ENCODE measurements at places on chromosomes 6 and 20.

DNA sequence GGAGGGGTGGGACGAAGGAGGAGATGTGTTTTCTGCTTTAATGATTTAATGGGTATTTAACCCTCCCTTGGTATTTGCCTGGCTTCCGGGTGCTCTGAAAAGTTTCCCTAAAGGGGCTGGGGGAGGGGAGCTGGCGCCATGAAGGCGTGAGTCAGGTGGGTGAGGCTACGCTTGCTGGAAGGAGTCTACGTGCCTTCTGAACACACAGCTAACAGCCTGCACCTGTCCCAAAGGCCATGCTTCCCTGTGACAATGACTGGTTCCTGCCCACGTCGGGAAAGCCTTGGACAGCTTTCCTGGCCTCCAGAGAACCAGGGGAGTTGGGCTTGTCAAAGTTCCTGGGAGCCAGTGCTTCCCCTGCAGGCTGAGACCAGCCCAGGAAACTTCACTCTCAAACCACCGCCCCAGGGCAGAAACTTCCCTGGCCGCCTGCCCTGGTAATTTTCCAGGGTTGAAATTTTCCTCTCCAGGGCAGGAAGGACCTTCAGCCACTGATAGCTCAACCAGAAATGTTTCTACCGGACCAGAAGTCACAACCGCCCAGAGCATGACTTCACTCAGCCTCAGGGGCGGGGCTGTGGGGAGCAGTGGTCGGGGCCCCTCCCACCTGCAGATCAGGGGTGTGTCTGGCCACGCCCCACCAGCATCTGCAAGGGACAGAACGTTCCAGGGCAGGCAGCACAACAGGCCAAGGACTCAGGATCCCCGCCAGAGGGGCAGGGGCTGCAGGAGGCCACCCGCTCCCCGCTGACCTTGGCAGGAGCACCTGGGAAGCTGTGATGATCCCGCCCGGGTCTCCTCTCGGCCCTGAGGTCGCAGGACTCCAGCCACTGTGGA is 18.6 kb upstream of the SLCO4A1 start:
- peak; percentile 89 for DNase-seq

DNA sequence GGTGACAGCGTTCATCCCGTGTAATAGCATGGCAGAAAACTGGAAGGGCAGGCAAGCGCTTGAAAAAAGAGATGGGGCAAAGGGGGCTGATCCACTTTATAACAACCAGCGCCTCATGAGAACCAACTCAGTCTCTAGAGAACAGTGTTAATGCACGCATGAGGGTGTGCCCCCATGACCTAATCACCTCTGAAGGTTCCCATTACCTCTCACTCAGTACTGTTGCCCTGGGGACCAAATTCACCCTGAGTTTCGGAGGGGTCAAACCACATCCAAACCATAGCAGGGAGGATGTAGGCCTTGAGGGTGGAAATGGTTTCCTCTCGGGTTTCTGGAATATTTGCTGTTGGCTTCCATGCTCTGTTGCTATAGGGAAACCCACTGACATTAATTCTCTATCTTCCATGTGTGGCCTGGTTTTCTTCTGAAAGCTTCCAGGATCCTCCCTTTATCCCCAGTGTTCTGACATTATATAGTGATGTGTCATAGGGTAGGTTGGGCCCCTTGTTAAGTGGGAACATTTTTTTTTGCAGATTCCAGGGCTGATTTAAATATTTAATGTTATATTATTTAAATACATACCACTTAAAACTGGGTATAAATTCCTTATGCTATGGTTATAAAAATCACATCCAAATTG is 65.2 kb downstream of the PPP1R14C start:
- no peak for DNase-seq

- DNase-seq: no peak
These were observed 14.3 kb downstream of the LYRM4 start for GRCh38 chr6:5246141-5247097.

DNA sequence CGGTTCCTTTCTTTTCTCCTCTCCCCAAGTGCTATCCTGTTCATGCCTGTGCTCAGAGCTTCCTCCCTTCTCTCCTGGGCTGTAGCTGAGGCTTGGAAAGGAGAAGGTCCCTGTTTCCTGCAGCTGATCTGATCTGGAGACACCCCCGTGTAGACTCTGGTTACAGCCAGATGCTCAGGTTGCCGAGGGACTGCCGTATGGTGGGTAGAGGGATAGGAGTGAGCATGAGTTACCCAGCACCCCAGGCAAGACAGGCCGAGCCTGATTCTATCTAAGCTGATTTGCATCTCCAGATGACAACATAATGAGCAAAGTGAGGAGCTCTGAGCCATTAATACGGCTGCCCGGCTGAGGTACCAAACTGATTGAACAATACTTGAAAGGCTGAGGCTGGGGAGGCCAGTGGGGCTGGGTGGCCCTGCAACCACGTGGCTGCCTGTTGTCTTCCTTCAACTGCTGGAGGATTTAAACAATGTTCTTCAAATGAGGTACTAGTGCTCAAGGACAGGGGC is 91.8 kb downstream of the ASXL1 start:
- DNase-seq: peak; percentile 18

- no peak for DNase-seq
These were observed 21.2 kb downstream of the TRAM2 start for GRCh38 chr6:52555518-52556233.
